ENCODE measurements at places on chromosomes 13 and 19.

GRCh38 chr13:50355797-50356196 is 340.6 kb downstream of the KCNRG start:
- H3K27ac ChIP-seq: no peak overlapping the region
- no peak for DNase-seq
- no peaks in the 10 kb centered on the region for H3K36me3 ChIP-seq
- peaks cover 14% of the 10 kb centered on the region for H3K4me1 ChIP-seq

- peaks cover 32% of the 10 kb centered on the region for H3K4me1 ChIP-seq
- H3K27ac ChIP-seq: peak overlapping the region; percentile 100
- peak overlapping the region; percentile 85 for H3K4me3 ChIP-seq
- DNase-seq: no peak
Measured at GRCh38 chr19:58545286-58546018, 1.6 kb downstream of the TRIM28 start.

DNA sequence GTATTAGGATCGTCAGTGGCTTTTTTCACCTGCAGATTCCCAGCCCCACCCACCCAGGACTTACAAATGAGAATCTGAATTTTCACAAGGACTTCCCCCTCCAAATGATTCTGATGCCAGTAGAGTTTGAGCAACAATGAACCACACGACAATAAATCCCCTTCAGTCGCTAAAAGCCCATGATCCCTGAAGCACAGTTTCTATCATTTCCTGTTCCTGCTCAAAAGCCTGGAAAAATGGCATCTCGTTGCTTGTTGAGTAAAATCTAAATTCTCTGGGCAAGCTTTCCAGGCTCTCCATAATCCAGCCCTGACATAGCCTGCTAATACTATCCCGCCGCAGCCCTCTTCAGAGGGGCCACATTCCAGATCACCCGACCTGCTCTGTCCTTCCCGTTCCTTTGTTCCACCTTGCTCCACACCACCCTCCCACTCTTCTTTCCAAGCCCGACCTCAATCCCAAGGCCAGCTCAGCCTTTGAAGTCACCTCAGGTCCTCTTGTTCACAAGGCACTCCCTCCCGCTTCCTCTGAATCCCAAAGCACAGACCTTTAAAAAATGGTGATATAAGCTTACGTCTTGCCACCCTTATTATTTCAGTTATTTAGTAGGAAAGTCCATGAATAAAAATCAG is 67.9 kb downstream of the NUFIP1 start:
- H3K4me3 ChIP-seq: no peak overlapping the region
- peaks cover 49% of the 10 kb centered on the region for H3K4me1 ChIP-seq
- no peaks in the 10 kb centered on the region for H3K27me3 ChIP-seq
- DNase-seq: no peak

GRCh38 chr13:39616087-39616694 is 13.2 kb upstream of the LHFPL6 start:
- H3K27me3 ChIP-seq: no peaks in the 10 kb centered on the region
- H3K36me3 ChIP-seq: no peaks in the 10 kb centered on the region
- peak; percentile 84 for DNase-seq
- no peak overlapping the region for H3K27ac ChIP-seq

All from left lung (tissue), 14 donors.